Glomerular endothelial cell (primary cell): ENCODE measurements at places on chromosomes 13 and 19.

DNA sequence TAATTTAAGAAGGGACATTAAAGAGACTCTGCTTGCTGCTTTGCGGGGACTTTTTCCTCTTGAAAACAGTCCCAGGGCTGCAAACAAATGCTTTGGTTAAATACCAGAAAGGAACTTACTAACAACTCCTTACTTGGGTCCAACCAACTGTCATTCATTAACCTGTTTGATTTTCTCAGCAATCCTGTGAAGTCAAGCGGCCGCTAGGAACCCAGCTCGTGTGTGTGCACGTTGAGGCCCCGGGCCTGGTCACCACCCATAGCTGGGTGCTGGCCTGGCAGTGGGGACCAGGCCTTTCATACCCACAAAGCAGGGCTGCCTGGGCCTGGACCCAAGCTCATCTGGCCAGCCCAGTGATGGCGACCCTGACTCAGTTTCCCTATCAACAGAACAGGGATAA is 50.7 kb downstream of the C1QTNF9 start:
- no peak for DNase-seq

GRCh38 chr13:75299913-75300862 is 181.8 kb downstream of the TBC1D4 start:
- no peak for DNase-seq

GRCh38 chr13:98377635-98378378 is 199.1 kb downstream of the STK24 start:
- DNase-seq, result no peak

- no peak for DNase-seq
These were observed 1.1 kb upstream of the CALR start for GRCh38 chr19:12937093-12937926.

DNA sequence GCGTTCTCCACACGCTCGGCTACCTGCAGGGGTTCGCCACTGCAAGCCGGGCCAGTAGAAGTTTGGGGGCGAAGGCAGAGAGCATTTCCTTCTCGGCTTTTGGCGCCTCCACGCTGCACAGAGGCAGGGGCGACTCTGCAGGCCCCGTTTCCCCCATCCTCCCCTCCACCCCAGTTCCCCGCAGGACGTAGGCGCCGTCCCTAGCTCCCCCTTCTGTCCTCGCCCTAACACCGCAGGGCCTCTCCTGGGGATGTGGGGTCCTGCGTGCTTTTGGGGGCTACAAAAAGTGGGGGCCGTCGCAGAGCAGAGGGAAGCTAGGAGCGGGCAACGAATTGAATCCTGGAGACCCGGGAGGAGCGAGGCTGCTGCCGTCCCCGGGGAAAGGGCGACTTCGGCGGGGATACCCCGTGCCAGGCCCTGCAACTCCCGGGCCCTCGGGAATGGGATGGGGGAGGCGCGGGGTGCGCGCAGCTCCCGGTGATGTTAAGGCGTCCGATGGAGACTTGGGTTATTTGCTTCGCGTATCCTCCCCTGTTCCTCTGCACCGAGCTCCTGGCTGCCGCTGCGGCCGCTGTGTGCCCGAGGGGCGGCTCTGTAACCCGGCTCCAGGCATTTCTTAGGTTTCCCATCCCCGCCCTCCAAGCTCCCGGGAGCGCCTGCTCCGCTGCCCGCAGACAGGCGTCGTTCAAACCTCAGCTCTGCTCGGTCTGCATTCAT is 255.9 kb upstream of the SOX21 start:
- DNase-seq, result no peak

DNA sequence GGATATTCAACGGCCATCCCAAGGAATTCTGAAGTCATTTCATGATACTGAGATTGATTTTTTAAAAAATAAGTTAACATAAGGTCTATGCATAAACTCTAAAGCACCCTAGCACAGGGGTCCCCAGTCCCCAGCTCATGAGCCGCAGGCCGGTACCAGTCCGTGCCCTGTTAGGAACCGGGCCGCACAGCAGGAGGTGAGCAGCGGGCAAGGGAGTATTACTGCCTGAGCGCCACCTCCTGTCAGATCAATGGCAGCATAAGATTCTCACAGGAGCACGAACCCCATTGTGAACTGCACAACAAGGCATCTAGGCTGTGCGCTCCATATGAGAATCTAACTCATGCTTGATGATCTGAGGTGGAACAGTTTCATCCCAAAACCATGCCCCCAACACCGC is 31.0 kb downstream of the RCBTB1 start:
- no peak for DNase-seq

- DNase-seq, result no peak
These were observed 4.3 kb downstream of the F2RL3 start for GRCh38 chr19:16892868-16893685.

DNA sequence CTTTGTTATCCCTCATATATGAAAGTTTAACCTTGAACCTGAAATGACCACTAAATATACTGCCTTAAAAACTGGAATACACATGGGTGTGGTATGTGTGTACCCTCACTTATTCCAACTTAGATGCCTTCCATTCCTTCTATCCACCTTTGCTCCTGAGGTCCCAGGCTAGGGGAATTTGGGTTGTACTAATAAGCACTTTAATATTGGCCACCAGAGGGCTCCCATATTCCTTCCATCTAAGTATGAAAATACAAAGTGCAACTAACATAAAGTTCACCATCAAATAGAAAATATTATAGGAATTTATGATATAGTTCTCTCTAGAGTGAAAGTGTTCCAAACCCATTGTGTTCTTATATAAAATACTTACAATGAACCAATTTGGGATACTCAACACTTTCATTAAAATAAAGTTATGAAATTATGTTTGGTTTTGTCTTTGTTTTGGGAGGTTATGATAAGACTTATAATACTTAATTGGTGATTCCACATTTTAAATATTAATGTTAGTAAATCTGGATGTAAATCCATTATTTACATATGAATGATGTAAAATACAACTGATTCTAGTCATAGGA is 62.3 kb downstream of the ITGBL1 start:
- peak; percentile 82 for DNase-seq

- DNase-seq, result no peak
These were observed 13.4 kb downstream of the CAPS start for GRCh38 chr19:5927441-5927821.

DNA sequence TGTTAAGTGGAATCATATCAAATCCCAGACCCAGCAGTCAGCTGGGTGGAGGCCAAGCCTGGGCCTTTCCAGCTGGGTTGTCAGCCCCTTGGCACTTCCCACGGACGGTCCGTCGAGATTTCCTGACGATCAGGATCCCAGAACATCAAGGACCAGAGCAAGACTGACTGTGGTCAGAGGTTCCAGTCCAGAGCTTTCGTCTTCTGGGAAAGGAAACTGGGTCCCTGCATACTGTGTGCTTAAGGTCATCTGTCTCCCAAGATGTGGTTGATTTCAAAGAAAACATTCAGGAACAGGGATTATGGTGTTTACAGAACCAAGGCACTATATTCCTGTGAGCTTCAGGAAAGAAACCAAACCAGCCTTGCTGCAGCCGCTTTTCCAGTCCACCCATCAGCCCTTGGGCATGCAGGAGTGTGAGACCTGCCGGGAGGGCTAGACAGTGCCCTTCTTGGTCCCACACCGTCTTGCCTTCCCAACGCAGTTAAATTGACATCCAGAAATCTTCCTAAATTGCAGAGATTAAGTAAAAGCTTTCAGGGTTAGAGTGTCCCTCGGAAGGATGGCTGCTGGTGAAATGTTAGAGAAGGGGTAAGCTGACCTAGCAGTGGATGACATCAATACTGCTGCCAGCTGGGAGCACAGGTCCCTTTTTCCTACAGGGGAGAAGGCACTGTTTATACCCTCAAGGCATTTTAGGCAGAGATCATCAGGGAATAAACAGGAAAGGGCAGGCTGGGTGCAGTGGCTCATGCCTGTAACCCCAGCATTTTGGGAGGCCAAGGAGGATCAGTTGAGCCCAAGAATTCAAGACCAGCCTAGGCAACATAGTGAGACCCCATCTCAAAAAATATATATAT is 5.0 kb upstream of the C19orf33 start:
- no peak for DNase-seq

GRCh38 chr13:112245989-112246388 is 130.2 kb upstream of the SPACA7 start:
- DNase-seq, result no peak

GRCh38 chr13:104779311-104779993 is 1713.2 kb upstream of the SLC10A2 start:
- DNase-seq, result no peak

GRCh38 chr13:68690567-68690966 is 1417.1 kb upstream of the ATXN8OS start:
- DNase-seq, result no peak

GRCh38 chr19:6739883-6740588 is 556 bp downstream of the TRIP10 start:
- DNase-seq, result no peak

DNA sequence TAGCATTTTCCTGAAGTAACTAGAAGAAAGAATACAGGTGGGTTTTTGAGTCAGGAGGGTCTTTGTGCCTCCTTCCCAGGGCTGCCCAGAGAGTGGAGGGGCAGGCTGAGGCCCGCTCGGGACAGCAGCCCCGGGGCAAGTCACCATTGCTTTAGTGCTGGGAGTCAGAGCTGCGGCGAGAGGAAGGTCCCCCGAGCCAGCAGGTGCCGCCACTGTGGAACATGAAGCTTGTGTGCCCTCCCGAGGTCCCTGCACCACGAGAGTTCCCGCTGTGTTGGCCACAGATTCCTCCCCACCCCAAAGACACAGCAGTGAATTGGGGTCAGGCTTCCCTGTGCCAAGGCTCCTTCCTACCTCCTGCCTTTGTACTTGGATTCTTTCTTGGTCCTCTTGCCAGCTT is 50.9 kb upstream of the TEX29 start:
- no peak for DNase-seq
